ENCODE measurements at places on chromosomes 6 and 20. TPM values are rescaled to one million over a fixed set of nuclear protein-coding genes. Genes with fewer than 3 reads are reported as not detected.

Gene METTL24
- 27.7 TPM for total RNA-seq

Gene TMEM170B
- 8.4 TPM for total RNA-seq

Gene C6orf132
- 1.3 TPM for total RNA-seq

Gene EPB41L1
- 31.8 TPM for total RNA-seq

Gene CALHM4
- not detected for total RNA-seq

Gene PSORS1C2
- not detected for total RNA-seq

Gene PLA2G7
- total RNA-seq, result not detected

Gene DDAH2
- 127 TPM for total RNA-seq

Gene CLIC5
- total RNA-seq, result 6.9 TPM

Gene CUL9
- 36.6 TPM for total RNA-seq

Gene RSPO3
- 61.0 TPM for total RNA-seq

Gene MACROD2
- total RNA-seq, result 10.7 TPM

Gene CCN2
- 283 TPM for total RNA-seq

Gene TREM1
- not detected for total RNA-seq

Gene MAFB
- 17.0 TPM for total RNA-seq

Gene OOEP
- total RNA-seq, result not detected

Gene HFE
- 7.9 TPM for total RNA-seq

Gene AIF1
- total RNA-seq, result 46.4 TPM

Gene RAMACL
- total RNA-seq, result 0.27 TPM

Gene HLA-DRA
- total RNA-seq, result 43.6 TPM

Gene MCCD1
- not detected for total RNA-seq

Gene GSTA3
- total RNA-seq, result not detected

Gene OR2B6
- total RNA-seq, result not detected

Gene SLC52A3
- total RNA-seq, result 0.67 TPM
